ENCODE measurements at places on chromosomes 16 and 17. TPM values are rescaled to one million over a fixed set of nuclear protein-coding genes. Genes with fewer than 3 reads are reported as not detected.

DNA sequence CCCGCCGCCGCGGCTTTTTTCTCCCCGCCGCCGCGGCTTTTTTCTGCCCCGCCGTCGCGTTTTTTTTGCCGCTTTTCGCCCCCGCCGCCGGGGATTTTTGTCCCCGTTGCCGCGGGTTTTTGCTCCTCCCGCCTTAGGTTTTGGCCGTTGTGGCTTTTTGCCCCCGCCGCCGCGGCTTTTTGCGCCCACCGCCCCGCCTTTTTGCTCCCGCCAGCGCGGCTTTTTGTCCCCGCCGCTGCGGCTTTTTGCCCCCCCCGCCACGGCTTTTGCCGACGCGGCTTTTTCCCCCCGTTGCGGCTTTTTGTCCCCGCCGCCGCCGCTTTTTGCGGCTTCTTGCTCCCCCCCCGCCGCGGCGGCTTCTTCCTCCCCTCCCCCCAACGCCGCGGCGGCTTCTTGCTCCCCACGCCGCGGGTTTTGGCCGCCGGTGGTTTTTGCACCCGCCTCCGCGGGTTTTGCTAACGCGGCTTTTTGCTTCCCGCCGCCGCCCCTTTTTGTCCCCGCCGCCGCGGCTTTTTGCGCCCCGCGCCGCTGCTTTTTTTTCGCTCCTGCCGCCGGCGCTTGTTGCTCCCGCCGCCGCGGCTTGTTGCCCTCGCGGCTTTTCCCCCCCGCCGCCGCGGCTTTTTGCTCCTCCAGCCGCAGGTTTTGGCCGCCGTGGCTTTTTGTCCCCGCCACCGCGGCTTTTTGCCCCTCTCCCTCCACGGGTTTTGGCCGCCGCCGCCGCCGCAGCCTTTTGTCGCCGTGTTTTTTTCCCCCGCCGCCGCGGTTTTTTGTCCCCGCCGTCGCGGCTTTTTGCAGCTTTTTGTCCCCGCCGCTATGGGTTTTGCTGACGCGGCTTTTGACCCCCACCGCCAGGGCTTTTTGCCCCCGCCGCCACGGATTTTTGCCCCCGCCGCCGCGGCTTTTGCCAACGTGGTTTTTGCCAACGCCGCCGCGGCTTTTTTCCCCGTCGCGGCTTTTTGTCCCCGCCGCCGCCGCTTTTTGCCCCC is 150.3 kb downstream of the KCNJ18 start:
- H3K4me3 ChIP-seq: no peak overlapping the region
- H3K27me3 ChIP-seq: peaks cover 13% of the 10 kb centered on the region
- no peak overlapping the region for H3K27ac ChIP-seq
- H3K36me3 ChIP-seq: no peaks in the 10 kb centered on the region

DNA sequence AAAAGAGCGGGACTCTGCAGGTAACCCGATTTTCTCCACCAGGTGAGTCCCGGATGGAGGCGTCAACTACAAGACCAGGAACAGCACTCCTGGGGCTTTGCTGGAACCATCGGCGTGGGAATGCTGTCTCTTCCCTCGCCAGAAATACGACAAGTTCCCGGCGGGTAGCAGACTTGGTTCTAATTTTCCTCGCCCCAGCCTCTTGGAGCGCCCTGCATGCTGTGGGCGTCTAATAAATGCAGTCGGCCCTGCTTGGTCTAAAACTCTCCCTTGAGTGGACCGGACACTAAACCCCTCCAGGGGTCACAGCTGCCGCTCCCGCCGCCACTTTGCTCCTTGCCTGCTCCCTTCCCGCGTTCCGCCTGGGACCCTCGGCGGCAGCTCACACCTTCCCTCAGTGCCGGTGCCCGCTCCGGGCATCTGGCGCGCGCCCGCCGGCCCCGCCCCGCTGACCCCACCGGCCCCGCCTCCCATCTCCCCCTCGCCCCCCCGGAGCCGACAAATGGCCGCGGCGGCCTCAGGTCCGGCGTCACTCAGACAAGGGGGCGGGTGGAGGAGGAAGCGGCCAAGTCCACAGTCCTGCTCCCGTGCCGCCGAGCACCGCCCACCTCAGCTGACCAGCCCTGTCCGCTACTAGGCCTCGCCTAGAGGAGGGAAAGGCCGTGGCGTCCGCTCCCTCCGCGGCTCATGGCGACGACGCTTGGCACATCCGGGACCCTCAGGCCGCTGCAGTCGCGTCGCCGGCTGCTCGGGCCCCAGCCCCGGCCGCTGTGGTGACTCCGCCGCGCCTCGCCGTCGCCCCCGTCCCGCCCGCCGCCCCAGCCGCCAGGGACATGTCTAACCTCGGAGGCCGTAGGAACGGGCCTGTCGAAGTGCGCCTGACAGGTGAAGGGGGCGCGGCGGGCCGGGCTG is 65.8 kb downstream of the KPNA2 start:
- H3K36me3 ChIP-seq: no peaks in the 10 kb centered on the region
- DNase-seq: peak; percentile 98
- peaks cover 39% of the 10 kb centered on the region for H3K4me1 ChIP-seq
- H3K4me3 ChIP-seq: peak overlapping the region; percentile 76
- peak overlapping the region; percentile 97 for H3K27ac ChIP-seq
- no peaks in the 10 kb centered on the region for H3K27me3 ChIP-seq

Gene DHRS7C
- not detected for total RNA-seq

Gene ABCC6
- total RNA-seq: 51.9 TPM

DNA sequence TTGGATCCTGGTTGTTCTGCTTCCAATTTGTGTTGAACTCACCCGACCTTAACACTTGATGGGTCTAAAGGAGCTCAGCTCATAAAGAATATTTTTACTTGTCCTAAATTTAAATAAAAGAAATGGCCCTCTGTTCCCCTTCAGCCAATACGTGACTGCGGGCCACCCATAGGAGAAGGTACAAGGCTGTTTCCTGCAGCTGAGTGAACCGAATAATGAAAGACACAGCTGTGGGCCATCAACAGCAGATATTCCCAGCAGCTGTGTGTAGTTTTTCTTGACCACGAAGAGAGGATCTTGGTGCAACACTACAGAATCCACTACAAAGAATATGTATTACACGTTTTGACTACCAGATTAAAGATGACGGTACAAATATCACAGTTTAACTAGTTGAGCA is 1431.6 kb downstream of the CDH11 start:
- no peaks in the 10 kb centered on the region for H3K27me3 ChIP-seq
- H3K36me3 ChIP-seq: no peaks in the 10 kb centered on the region
- no peaks in the 10 kb centered on the region for H3K4me1 ChIP-seq

DNA sequence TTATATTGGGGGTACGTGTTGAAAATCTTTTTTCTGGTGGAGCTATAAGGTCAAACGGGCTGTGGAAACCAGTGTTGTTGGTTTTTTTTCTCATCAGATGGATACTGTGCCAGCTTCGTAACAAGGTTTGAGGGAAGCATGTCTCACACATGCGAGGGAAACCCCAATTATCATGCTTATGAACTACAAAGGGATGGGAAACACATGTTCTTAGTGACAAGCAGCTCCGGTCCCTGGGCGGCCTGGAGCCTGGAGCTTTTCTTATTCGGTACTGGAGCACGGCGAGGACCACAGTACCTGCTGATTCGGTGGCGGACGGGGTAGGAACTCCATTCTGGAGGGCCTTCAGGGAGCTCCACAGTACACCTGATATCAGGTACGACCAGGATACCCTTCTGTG is 12.5 kb downstream of the SLC43A2 start:
- no peaks in the 10 kb centered on the region for H3K27me3 ChIP-seq
- no peak overlapping the region for H3K4me3 ChIP-seq
- no peak overlapping the region for H3K27ac ChIP-seq

DNA sequence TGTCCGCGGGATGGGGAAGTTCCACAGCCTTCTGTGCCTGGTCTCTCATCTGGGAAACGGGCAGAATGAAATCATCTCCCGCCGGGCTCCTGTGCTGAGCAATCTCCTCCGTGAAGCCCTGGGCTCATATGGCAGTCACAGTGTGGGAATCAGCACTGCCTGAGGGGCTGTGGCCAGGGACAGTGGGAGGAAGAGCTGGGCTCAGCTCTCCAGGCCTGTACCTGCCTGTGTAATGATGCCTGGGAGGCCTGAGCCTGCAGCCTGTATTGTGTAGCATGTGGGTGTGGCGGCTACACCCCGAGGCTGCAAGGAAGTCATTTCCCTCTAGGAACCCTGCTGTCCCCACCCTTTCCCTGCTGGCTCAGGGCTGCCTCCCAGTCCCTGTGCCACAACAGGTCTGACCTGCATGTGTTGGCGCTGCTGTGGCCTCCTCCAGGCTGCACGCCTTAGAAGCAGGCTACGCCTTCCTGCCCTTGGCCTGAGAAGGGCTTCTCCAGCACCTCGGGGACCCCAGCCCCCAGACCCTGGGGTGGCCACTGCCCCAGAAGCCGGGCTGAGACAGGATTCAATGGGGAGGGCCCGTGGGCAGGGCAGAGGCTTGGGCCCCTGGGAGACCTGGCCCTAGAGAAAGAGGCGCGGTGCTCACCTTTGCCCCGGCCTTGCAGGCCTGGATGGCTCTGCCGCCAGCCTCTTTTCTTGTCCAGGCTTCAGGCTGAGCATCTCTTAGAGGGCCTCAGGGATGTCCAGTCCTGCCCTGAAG is 2.1 kb downstream of the ITGB4 start:
- H3K27ac ChIP-seq: peak overlapping the region; percentile 83
- H3K36me3 ChIP-seq: peaks cover 13% of the 10 kb centered on the region

All from stomach (tissue), 19 donors.